Stimulated activated CD8-positive, alpha-beta memory T cell treated with anti-CD3 and anti-CD28 coated beads, Interleukin-12 subunit alpha, Interleukin-12 subunit beta, amount 100 ng/mL, for 1 hour (primary cell): ENCODE measurements at places on chromosomes 4 and X.

DNA sequence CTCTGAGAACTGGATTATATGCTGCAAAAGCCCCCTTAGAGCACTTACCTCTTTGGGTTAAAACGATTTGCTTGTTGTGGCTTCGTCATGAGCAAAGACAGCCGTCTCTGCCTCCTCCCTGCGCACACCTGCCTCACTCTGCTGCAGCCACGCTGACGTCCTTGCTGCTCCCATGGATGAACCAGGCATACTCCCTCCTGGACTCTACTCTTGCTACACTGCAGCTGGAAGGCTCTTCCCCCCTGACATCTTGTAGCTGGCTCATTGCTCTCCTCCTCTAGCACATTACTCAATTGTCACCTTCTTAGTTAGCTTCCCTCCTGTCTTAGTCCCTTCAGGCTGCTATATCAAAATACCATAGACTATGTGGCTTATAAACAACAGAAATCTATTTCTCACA lies 59.3 kb downstream of the FAM114A1 start:
- DNase-seq, result no peak

DNA sequence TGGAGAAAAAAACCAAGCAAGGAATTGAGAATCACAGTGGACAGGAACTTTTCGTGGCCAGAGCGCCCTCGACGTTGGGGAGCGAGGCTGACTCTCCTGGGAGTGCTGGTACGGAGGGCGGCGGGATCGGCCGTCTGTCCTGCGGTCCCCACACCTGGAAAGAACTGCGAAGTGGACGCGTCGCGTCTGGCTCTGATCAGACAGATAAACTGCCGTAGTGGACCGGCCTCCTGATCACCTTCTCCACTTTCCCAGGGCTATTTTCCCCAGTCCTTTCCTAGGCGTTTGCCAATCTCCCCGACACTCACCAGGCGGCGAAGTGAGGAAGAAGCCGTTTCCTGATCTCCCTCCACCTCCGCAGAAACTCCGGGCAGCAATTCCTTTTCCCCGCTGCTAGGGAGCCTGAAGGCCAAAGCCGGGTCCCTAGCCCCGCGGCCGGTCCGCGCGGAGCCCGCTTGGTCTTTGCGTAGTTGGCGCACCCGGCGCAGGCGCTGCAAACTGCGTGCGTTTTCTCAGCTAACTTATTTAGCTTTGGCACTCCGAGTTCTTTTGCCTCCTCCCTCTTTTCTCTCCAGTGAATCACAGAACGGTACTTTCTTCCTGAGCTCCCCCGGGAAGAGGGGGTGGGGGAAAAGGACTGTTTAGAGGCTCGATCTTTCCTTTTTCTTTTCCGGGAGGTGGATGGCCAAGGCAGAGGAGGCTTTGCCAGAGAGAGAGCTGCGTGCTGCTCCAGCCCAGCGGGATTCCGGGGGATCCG lies at the start of gene ARSJ:
Gene ARSJ (minus strand): TSS at position 500 of the 757 bp plus-strand sequence. CDS start 813 bp downstream, outside the sequence.
- DNase-seq, result no peak

DNA sequence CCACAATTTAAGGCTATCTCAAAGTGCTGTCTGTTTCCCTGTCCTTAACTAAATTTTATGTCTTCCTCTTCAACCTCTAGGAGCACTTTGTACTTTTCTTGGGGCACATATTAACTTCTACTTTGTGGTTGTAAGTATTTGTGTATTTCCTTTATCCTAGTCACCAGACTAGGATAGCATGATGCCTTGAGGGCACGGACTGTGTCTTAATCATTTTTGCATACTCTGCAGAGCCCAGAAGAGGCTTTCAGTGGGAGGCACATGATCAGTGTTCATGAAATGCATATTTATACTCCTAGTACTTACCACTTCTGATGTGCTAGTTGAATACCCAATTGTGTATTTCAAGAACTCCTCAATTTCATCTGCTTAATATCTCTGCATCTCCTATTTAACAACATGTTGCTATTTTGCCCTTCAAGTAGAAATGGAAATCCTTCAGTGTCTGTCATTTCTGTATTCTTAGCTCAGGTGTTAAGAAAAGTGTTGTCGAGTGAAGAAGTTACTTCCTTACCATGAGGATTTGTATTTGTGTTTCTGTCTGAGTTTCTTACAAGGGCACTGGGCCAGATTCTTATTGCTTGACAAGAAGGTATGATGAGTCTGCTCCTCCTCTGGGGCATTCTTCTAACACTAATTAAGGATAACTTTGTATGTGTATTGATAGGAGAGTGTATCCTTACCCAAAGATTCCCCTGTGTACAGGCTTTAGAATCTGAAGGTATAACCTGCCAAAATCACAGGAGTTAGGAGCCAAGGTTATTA lies 28.3 kb upstream of the PGRMC2 start:
- DNase-seq, result no peak

DNA sequence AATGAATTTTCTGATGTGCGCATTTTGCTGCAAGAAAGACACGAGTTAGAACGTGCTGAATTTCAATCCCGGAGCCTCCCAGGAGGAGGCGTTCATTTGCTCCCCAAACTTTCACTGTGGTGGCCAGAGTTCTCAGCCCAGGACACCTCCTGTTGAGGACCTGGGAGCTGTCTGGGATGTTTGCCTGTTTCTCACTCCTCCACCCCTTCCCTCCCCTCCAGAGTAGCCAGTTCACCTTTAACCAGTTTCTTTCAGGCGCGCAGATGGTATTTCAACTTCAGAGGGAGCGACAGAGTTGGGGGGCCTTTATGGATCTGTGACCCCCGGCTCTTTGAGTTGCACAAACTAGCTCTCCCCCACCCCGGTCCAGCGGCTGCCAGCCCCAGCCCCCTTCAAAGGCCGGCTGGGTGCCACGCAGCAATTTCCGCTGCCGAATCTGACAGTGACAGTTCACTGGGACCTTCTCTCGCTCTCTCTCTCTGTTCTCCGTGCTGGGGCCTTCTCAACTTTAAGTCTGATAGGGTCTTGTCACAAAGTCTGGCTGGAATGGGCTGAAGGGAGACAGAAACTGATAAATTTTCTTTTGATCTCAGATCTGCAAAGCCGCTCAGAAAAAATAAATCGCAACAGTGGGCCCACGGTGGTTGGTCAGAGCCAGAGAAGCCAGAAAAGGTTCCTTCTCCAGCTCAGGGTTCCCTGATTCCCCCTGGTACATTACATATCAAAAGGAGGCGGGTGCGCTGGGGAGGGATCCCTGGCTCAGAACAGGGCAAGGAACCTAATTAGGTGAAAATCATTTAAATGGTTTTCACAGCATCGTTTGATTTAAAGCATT lies 100.0 kb upstream of the STX18 start:
- DNase-seq, result no peak

DNA sequence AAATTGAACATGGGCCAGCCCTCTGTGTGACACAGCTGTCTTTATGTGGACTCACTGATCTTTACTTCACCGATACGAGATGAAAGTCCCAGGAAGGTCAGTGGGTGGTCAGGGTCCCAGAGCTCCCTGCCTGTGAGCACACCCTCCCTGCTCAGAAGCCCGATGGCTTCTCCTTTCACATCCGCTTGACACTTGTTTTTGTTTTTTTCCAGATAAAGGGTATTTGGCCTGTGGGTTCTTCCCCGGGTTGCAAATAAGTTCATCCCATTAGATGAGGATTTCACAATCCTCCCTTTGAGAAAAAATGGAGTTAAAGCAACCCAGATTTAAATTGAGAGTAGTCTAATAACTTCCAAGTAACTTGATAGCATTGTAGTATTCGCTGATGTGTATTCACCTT lies 48.2 kb upstream of the TLR2 start:
- DNase-seq, result no peak

GRCh38 chr4:151205722-151206121 lies 71.2 kb upstream of the PRSS48 start:
- DNase-seq, result no peak

DNA sequence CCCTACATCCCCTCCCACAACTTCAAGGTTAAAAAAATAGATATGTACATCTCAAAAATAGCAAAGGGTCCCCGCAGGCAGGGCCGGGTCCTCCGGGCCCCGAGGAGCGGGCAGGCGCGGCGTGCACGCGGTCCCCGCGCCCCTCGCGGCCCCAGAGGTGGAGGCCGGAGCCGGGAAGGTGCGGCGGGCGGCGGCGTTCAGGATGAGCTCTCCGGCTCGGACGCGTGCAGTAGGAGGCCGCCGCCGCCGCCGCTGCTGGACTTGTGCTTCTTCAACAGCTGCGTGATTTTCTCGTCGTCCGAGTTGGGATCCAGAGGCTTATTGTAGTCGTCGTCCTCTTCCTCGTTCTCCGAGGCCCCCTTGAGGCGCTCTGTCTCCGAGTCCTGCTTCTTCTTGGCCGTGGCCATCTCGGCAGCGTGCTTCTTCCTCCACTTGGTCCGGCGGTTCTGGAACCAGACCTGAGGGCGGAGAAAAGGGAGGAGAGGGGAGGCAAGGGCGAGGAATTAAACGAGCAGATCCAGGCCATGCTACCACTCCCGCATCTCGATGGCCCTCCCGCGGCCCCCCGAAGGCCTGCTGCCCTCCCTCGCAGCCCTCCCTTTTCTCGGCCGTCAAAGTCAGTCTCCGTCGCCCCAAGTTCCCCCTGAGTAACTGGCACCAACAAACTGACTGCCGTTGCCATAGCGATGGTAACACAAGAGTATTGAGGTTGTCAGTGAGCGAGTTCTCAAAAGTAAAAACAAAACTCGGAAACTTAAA lies 5.8 kb downstream of the NKX6-1 start:
- DNase-seq, result no peak

DNA sequence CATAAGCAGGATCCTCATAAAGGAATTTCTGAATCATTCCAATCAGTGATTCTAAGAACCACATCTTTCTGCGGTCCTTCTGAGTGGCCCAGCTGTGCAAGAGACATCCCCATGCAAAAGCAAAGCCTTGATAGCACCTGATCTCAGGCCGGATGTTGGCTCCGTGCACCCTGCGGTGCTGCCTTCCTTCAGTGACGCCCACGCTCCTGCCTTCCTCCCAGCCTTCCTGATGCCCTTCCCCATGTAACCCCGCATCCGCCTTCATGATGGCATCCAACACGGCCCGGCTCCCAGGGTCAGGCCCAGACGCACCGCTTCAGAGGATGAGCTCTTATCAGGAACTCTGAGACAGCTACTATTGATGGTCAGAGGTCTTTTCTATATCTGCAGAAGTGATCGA lies 20.4 kb upstream of the CYP4V2 start:
- DNase-seq, result no peak

- no peak for DNase-seq
Observed at GRCh38 chr4:158203436-158203835, 6.8 kb upstream of the TMEM144 start.

DNA sequence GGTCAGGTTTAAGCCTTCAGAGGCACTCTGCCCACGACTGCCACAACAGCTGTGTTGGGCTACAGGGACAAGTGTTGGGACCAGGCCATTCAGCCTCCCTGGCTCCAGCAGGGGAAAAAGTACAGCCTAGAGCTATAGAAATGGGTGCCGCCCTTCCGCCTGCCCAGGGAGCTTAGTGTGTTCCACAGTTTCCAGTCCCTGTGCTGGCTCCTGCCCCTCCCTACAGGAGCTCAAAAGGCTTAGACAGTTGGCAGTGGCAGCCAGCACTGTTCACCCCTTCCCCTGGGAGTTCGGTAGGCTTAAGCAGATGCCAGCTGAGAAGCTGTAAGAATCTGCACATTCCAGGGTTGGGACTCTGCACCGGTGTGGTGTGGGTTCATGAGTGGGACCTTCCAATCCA lies 408.2 kb upstream of the INTU start:
- DNase-seq, result no peak

- DNase-seq, result no peak
Observed at GRCh38 chr4:116598155-116598979, 487.0 kb downstream of the TRAM1L1 start.

- DNase-seq, result no peak
Observed at GRCh38 chrX:9948406-9948805, 18.8 kb upstream of the CLDN34 start.

DNA sequence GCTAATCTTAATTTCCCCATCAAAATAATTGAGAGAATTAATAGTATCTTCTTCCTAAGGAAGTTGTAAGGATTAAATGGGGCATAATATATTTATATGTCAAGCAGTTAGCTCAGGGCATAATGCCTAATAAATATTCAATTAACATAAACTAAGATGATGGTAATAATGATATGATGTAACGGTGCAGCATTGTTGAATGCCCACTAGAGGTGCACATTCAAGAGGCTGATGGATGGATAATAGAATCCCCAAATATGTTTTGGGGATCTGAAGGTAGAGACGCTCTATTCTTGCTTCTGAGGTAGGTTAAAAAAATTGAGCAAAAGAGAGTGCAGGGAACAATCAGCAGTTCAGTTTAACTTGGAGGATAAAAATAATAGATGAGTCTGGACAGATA lies 37.1 kb downstream of the ATOH1 start:
- DNase-seq, result no peak

DNA sequence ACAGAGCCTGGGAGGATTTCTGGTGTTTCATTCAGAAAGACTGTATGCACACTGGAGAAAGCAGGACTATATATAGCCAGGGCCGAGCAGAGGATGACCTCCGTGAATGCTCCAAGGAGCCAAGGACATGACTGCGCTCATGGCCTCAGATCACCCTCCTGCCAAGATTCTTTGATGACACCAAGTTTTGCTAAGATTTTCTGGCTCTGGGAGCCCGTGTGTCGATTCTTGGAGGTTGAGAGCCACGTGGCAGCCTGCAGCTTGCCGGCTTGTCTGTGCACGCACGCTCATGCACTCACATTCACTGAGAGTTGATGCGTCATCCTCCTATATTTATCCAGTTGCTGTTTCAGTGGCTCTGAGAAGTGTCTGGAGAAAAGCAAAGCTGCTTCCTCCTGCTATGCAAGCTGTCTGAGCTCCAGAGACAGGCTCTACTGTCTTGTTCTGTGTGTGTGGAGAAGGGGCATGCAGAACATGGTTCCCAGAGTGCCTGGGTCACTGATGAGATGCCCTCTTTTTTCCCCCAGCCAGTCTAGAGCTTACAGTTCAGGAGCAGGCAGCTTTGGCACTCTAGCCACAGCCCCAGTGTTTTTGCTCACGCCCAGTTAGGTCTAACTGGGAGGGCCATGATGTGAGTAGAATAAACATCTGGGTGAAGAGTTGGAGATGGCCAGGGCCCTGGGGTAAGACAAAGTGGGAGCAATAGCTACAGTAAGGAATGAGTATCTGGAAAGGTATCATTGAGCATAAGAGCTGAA lies 64.9 kb upstream of the SCOC start:
- DNase-seq, result no peak

DNA sequence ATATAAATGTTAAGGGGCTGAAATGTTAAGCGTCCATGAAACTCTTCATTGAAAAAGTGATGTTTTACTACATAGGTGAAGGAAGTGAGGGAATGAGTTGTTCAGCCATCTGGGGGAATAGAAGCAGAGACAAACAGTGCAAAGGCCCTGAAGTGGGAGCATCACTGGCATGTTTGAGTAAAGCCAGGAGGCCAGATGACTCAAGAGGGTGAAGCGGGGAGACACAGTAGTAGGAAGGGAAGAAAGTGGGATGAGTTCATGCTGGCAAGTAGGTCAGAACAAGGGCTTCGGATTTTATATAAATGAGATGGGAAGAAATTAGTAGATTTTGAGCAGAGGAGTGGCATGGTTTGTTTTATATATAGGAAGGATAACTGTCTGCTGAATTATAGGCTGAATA lies 112.5 kb upstream of the MAP9 start:
- DNase-seq, result no peak

DNA sequence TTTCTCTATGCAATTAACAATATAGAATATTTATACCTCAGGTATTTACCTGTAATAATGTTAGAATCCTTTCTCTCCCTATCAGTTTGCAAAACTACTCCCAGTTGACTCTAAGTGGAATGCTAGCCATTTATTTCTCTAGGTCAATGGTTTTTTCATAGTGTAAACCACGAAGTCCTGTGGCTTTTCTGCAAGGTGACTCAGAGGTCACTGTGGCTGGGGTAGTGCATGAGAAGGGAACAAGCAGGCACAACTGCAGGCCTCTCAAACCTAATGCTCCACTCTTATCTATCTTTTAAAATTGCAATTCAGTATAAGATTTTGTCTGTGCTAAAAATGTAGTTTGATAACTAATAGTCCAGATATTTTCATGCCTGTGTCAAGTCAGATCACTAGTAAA lies 159.4 kb downstream of the ANTXR2 start:
- no peak for DNase-seq
